ENCODE measurements at places on chromosomes 11 and 22.

- no peaks in the 10 kb centered on the region for H3K36me3 ChIP-seq
- H3K27ac ChIP-seq: no peak overlapping the region
- no peak for DNase-seq
- H3K27me3 ChIP-seq: no peaks in the 10 kb centered on the region
- H3K4me3 ChIP-seq: no peak overlapping the region
- H3K4me1 ChIP-seq: no peaks in the 10 kb centered on the region
These were observed 144.4 kb upstream of the TEAD1 start for GRCh38 chr11:12529793-12530192.

- no peak overlapping the region for H3K27ac ChIP-seq
- H3K4me1 ChIP-seq: no peaks in the 10 kb centered on the region
- no peak for DNase-seq
- H3K36me3 ChIP-seq: peaks cover 27% of the 10 kb centered on the region
- H3K27me3 ChIP-seq: no peaks in the 10 kb centered on the region
These were observed 40.4 kb upstream of the RAPSN start for GRCh38 chr11:47489395-47489755.

- H3K4me3 ChIP-seq: no peak overlapping the region
- no peak for DNase-seq
- no peaks in the 10 kb centered on the region for H3K27me3 ChIP-seq
- peaks cover 4% of the 10 kb centered on the region for H3K4me1 ChIP-seq
- no peaks in the 10 kb centered on the region for H3K36me3 ChIP-seq
These were observed 97.6 kb downstream of the KCNQ1 start for GRCh38 chr11:2542406-2542805.

- no peaks in the 10 kb centered on the region for H3K36me3 ChIP-seq
- peaks cover 63% of the 10 kb centered on the region for H3K27me3 ChIP-seq
- no peak overlapping the region for H3K27ac ChIP-seq
- H3K4me3 ChIP-seq: no peak overlapping the region
- H3K4me1 ChIP-seq: no peaks in the 10 kb centered on the region
- no peak for DNase-seq
These were observed 10.5 kb downstream of the SCN4B start for GRCh38 chr11:118142081-118142480.

DNA sequence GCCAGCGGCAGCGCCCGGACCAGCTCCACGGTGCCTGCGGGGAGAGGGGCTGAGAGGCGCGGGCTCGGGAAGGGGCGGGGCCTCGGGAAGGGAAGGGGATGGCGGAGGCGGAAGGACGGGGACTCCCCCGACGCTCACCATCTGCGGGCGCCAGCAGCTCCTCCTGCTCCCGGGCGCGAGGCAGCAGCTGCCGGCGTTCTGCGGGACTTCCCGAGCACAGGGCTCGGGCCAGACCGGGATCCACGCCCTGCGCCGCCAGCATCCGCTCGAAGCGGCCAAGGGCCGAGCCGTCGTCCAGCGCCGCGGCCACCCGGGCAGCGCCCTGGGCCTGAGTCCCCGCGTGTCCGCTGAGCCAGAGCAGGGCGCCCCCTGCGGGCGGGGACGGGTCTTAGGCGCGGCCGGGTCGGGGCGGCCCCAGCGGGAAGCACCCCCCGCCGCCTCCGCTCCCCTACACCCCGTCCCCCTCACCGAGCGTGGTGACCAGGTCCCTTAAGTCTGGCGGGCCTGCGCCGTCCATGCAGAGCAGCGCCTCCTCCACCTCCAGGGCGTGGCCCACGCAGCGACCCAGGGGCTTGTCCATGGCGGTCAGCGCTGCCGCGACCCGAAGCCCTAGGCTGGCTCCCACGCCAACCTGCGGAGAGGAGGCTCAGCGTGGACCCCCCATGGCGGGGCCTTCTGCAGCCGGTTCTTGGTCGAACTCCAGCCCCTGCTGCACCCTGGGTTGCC is 873 bp upstream of the SCO2 start:
- H3K27ac ChIP-seq: peak overlapping the region; percentile 86
- DNase-seq: peak; percentile 91
- peak overlapping the region; percentile 62 for H3K4me3 ChIP-seq

DNA sequence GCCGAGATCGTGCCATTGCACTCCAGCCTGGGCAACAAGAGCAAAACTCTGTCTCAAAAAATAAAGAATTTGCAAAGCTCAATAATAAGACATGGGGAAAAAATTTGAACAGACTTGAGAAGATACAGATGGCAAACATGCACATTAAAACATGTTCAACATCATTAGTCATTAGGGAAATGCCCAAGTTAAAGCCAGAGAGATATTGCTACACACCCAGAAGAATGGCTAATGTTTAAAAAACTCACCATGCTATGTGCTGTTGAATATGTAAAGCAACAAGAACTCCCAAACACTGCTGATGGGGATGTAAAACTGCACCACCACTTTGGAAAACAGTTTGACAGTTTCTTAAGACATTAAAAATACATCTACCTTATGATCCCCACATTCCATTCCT is 12.6 kb downstream of the LRRC75B start:
- no peak overlapping the region for H3K27ac ChIP-seq
- DNase-seq: no peak
- no peaks in the 10 kb centered on the region for H3K27me3 ChIP-seq
- H3K4me1 ChIP-seq: peaks cover 8% of the 10 kb centered on the region
- peaks cover 18% of the 10 kb centered on the region for H3K36me3 ChIP-seq
- no peak overlapping the region for H3K4me3 ChIP-seq
